ENCODE measurements at places on chromosomes 12 and 14.

- no peak for DNase-seq
These were observed 181.6 kb downstream of the GRIP1 start for GRCh38 chr12:66497008-66497897.

GRCh38 chr12:62259631-62259992, 592 bp upstream of the USP15 start:
- DNase-seq = no peak

DNA sequence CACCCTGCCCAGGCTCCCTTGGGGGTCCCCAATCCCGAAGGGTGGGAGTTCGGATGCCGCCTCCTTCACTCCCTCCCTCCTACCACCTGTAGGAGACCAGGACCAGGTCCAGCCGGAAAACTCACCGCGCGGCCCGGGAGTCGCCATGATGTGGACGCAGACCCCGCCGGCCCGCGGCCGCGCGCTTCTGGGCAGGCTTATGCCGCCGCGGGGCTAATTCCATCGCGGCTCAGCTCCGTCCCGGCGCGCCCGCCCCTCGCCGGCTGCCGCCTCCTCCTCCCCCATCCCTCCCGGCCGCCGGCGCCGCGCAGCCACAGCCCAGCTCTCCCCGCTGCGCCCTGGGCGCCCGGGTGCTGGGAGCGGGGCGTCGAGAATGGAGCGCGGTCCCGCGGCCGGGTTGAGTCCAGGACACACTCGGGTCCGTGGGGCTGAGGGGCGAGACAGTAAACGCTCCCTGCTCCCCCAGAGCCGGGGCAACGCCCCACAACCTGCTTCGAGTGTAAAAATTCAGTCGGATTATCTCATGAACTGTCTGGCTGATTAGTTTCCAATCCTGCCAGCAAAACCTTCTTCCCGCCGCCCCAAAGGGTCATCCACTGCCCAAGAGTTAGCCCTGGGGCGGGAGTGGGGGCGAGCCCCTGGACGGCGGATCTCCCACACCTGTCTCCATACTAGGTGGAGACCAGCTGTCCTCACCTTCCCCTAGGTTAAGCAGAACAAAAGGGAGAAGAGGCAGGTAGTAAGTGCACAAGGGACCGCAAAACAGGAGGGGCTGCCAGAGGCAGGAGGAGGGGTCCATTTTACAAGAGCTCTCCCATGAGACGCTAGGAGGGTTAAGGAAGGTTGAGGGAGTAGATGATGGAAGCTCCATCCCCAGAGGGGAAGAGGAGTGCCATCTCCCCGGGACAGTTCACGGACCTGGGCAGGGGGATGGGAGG, at the start of gene ANO2:
Gene ANO2 (minus strand): TSS at position 189 of the 938 bp plus-strand sequence. CDS start 42 bp downstream, at position 147.
- no peak for DNase-seq

- peak; percentile 44 for DNase-seq
These were observed 31.5 kb downstream of the MEG3 start for GRCh38 chr14:100857233-100857922.

DNA sequence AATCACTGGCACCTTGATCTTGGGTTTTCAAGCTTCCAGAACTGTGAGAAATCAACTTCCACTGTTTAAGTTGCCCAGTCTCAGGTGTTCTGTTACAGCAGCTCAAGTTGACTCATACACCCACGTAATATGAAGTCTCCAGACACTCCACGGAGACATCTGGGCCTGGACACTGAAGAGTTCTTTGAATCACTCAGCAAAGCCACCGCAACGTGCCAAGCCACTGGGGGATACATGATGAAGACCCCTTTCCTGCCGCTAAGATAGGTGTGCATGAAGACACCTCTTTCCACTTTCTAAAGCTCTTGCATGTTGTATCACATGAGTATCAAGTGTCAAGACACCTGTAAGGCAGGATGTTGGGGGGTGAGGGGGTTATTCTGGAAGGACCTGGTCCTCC, 311.7 kb upstream of the RTL1 start:
- peak; percentile 24 for DNase-seq

DNA sequence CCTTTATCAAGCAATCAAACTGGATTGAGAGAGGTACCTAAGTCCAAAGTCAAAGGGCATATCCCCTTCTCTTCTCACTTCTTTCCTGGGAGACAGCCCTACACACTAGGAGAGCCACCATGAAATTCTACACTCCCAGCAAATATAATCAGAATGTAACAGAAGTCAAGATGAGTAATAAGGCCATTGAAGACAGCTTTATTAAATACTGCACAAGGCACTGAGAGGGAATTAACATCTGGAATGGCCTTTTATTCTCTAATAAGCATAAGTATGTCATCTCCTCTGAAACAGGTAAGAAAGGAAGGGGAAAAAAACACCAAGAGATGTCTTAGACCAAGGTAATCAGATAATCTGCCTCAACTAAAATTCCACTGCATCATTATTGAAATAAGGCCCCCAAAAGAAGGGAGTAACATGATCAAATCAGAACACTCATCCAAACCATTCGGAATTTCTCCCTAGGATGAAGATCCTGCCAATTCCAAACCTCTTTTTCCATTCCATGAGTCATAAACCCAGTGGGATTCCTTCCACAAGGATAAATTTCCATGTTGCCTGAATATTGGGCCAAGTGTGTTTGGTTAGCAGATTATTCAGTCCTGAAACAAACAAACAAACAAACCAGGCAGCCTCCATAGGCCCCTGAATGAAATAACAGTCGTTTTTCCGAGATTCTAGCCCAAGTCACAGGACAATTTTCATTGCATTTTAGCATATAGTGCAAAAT, 19.9 kb downstream of the SLC35F4 start:
- DNase-seq = no peak

- no peak for DNase-seq
These were observed 39.2 kb downstream of the ACADS start for GRCh38 chr12:120764816-120765215.

DNA sequence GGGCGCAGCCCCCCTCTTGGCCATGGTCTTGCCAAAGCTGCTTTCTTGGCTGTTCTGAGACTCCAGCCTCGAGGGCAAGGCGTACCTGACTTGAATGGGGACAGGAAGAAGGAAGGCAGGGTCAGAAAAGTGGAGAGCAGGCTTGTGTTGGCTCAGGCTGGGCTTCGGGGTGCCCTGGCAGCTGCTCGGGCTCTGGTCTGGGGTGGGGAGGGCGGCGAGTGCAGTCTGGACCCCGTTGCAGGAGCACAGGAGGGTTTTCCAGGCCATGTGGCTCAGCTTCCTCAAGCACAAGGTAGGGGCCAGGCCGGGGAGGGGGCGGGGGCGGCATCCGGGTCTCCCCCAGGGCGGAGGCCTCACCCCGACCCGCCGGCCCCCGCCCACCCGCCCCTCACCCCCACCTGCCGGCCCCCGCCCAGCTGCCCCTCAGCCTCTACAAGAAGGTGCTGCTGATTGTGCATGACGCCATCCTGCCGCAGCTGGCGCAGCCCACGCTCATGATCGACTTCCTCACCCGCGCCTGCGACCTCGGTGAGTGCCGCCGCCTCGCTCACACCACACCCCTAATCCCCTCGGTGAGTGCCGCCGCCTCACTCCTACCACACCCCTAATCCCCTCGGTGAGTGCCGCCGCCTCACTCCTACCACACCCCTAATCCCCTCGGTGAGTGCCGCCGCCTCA, 4.2 kb downstream of the NOC4L start:
- peak; percentile 44 for DNase-seq

GRCh38 chr12:56878010-56878339, 56.2 kb downstream of the SDR9C7 start:
- DNase-seq = no peak

DNA sequence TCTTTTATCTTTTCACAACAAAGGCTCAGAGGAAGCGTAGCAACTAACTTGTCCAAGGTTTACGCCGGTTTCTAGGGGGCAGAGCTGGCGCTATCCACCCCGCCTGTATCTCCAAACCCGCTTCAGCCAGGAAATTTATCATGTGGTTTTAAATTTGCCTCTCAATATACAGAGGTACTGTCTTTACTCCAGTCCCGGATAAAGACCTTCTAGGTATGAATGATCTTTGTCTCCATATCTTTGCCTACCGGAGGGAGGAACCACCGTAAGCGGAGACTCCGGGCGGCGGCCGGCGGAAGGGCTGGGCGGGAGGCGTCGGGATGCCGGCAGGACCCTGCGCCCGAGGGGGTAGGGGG, 693 bp upstream of the RIMKLB start:
- no peak for DNase-seq

- DNase-seq = no peak
These were observed 272.7 kb downstream of the CACNA1C start for GRCh38 chr12:2325519-2325918.

Data from posterior vena cava (tissue), 2 donors.